ENCODE measurements at places on chromosomes 5 and 9.

GRCh38 chr5:16865151-16865550 is 70.9 kb downstream of the MYO10 start:
- DNase-seq, result no peak

GRCh38 chr9:78074385-78075291 is 43.0 kb upstream of the GNAQ start:
- no peak for DNase-seq

DNA sequence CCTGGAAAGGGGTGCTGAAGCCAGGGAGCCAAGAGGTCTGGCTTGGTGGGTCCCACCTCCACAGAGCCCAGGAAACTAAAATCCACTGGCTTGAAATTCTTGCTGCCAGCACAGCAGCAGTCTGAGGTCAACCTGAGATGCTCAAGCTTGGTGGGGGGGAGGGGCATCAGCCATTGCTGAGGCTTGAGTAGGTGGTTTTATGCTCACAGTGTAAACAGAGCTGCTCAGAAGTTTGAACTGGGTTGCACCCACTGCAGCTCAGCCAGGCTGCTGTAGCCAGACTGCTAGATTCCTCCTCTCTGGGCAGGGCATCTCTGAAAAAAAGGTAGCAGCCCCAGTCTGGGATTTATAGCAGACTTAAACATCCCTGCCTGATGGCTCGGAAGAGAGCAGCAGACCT is 55.5 kb upstream of the FBXL17 start:
- no peak for DNase-seq

DNA sequence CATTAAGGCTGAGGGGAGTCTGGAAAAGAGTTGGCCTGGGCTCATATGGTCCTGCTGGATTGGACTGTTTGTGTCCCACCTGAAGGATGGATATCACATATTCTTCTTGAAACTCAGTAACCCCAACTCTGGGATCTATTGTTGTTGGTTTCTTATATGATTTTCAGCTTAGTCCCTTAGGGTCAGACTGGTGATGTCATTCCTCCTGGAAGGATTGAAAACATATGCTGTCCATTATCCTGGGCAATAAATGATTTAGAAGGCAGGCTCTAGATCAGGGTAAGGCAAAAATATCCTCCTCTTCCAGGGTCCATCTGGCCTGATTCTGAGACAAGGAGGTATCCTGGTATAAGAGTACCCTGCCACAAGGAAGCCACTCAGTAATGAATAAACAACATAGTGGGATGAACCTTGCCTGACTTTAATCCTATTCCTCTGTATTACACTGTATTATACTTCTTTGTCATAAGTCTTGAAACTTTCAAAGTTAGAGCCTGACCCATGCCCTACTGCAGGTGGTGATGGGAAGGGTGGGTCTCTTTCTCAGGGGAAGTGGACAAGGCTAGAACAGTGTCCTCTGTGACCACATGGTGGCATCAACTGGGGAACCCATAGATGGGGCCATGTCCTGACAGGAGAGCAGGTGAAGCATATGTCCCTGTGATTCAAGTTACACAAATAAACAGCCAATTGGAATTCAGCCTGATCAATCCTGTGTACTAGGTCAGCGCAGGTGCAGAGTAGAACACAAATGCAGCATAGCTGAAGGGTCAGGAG is 454.4 kb upstream of the TRPC7 start:
- DNase-seq, result no peak

DNA sequence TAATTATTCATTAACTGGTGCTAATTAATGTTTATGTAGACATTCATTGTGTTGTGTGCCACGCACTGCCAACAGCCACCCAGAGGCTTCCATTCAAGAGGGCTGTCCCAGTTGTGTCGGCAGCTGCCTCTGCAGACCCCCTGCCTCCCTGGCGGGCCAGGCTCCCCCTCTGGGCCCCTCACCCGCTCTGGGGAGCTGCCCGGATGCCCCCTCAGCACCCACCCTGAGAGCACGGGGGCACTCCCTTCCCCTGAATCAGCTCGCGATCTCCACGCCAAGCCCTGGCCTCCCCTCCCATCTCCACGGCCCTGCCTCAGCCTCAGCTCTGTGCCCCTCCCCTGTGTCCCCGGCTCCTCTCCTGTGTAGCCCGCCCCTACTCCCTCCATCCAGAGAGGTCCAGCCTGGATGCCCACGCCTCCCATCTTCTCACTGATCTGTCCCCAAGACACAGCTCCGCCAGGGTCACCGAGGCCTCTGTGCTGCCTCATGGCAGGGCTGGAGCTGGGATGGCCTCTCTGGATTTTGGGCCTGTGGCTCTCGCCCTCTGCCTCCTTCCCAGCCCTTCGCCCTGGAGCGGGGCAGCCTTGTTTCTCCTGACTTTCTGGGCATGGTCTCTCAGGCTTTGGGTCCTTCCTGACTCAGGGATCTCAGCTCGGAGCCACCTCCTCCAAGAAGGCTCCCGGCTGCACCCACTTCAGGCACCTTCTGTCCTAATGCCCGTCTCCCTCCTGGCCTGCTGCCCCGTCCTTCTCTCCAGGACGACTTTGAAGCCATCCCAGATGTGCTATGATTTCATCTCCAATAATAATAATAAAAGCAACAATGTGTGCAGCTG is 16.0 kb upstream of the SLC9A3 start:
- no peak for DNase-seq

- DNase-seq, result no peak
Observed at GRCh38 chr5:135117590-135117989, 83.6 kb upstream of the PITX1 start.

DNA sequence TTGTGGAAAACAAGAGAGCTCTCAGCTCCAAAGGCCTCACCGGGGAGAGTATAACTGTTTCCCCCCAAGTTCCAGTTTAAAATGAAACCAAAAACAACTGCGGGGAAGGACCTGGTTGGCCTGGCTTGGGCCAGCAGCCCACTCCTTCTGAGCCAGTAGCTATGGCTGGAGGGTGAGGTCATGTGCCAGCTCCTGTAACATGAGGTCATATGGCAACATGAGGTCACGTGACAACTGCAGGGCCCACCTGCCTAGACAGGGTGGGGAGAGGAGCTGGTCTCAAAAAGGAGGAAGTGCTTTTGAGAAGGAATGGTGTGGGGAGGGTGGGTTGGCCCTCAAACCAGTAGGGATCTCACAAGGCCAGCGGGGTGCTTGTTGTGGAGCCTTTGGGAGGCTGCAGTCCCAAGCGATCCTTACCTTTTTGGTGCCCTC is 29.3 kb upstream of the CRB2 start:
- DNase-seq, result no peak

- DNase-seq, result no peak
Observed at GRCh38 chr5:132056610-132057497, 3.6 kb upstream of the IL3 start.

- no peak for DNase-seq
Observed at GRCh38 chr9:134728801-134729495, 87.3 kb downstream of the COL5A1 start.

DNA sequence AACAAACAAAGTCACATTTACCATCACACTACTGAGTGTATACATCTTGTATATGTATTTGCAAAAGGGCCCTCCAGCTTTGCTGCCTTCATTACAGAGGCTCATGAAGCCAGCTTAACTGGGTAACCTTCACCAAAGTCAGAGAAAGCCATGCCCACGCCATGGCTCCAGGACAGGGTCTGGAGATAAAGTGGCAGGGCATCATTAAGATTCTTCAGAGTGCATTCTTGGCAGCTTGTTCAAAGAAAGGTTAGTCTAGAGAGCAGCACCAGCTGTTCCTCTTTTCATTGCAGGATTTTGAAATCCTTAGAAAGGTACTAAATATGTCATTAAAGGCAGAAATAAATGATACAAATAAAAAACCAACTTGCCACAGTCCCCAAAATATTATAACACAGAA is 333.2 kb downstream of the NDUFS4 start:
- no peak for DNase-seq

GRCh38 chr5:40603378-40603777 is 76.3 kb upstream of the PTGER4 start:
- DNase-seq, result no peak

GRCh38 chr5:125311743-125312142 is 565.3 kb upstream of the ZNF608 start:
- DNase-seq, result no peak

DNA sequence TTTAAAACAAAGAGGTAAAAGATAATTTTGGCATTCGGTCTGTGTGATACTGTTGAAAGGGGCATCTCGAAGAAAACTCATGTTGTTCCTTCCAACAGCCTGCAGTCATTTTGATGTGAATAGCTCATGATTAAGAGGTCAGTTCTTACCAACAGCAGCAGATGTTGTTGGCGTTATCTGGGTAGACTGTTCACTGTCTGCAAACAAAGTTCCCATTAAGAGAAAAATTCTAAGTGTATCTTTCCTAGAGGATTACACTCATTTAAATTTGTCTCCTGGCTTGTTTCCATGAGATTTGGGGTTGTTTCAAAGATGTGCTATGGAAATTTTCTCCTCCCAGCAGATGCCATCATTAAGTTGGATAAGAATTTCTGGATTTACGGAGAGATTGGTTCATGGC is 138.2 kb upstream of the RORB start:
- no peak for DNase-seq

- DNase-seq, result no peak
Observed at GRCh38 chr5:37792975-37793631, 46.7 kb downstream of the GDNF start.

DNA sequence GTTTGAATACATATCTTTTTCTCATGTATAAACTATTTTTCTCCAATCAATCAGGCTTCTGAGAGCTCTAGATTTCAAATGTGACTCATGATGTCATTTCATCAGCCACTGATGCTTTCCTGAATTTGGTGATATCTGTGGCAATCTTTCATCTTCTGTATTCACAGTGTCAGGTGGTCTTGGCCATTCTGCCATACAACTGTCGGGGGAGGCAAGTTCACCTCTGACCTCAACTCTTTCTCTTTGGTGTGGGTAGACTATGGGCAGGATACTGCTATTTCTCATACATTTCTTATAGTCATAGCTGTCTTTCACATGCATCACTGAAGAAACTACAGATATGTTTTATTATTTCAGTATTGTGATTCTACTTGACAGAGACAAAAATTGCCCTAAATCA is 414.1 kb upstream of the MEF2C start:
- no peak for DNase-seq

GRCh38 chr9:133120501-133121197 is 391 bp downstream of the RALGDS start:
- DNase-seq, result no peak

GRCh38 chr5:72383726-72384125 is 63.6 kb downstream of the PTCD2 start:
- no peak for DNase-seq

DNA sequence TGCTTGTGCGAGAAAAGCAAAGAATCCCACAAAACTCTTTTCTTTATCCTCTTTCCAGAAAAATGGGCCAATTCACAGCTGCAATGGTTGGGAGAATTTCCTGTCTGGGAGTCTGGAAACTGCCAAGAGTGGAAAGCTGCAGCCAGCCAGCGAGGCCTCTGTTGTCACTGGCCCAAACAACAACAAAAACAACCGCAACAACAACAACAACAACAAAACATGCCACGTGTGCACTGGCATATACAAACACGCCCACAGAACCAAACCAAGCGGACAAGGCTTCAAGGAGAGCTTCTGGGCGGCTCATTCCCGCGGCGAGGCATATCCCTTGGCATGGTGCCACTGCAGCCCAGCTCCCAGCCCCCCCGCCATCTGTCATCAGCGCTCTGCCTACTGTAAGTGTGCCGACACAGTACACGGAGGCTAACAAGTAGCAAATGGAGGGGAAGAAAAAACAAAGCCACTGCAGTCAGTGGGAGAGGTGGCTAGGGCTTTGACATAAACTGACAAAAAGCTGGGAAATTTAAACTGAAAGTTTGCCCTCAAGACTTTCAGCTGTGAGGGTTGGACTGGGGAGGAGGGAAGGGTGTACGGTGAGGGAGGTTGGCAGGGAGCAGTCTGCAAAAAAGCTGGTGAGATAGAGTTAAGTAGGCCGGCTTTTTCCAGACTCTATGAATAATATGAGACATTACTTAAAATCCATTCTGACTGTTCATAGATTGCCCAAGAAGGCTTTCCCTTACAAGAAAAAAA is 165.0 kb upstream of the ZNF462 start:
- no peak for DNase-seq

DNA sequence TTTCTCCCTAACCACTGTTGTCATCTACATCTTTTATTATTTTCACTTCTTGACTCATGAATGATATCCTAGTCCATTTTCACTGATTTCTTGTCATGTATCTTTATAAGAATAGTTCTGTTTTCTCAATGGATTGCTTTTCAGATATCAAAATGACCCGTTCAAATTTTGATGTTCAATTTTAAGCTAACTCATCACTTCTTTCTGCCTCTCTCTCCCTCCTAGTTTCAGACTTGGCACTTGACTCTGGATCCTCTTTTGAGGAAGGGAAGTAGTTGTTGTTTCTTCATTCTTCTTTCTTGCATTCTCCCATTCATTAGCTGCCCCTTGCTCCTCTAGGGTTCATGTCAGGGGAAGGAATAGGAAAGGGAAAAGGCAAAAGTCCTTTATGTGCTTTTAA is 23.7 kb downstream of the CSNK1G3 start:
- DNase-seq, result no peak

- no peak for DNase-seq
Observed at GRCh38 chr5:173866858-173867679, 21.1 kb upstream of the CPEB4 start.

- DNase-seq, result no peak
Observed at GRCh38 chr5:149223081-149223848, 48.4 kb upstream of the AFAP1L1 start.

- DNase-seq, result no peak
Observed at GRCh38 chr9:121700165-121700831, 48.9 kb downstream of the DAB2IP start.

- DNase-seq, result no peak
Observed at GRCh38 chr9:86859056-86859455, 88.2 kb downstream of the GAS1 start.

DNA sequence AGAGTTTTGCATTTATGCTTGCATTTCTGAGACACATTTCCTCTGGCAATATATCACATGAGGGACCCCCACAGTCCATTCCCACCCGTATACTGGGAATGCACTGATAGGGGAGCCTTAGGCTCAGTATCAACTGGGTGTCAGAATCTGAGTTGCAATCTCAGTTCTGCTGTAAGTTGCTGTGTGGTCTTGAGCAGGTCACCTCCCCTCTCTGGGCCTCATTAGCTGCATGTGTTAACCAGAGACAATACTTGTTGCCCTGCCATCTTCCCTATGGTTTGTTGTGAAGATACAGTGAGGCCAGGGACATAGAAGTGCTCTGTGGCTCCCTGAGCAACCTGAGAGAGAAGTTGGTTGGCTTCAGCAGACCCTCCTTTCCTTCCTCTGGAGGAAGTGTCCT is 55.7 kb upstream of the TGFBR1 start:
- DNase-seq, result no peak

Data from stimulated activated CD8-positive, alpha-beta memory T cell treated with anti-CD3 and anti-CD28 coated beads, Interleukin-15, amount 100 ng/mL, for 24 hours (primary cell).